ENCODE measurements at places on chromosomes 3 and 15.

DNA sequence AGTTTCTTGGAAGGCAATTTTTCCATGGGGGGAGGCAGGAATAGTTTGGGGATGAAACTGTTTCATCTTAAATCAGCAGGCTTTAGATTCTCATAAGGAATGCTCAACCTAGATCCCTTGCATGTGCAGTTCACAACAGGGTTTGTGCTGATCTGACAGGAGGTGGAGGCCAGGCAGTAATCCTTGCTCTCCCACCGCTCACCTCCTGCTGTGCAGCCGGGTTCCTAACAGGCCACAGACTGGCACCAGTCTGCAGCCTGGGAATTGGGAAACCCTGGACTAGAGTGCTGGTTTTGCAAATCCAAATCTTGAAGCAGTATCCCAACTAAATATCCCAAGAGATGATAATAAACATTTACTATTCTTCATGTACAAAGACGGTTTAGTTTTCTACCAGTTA lies 256.3 kb upstream of the TMCO5A start:
- no peak for DNase-seq

DNA sequence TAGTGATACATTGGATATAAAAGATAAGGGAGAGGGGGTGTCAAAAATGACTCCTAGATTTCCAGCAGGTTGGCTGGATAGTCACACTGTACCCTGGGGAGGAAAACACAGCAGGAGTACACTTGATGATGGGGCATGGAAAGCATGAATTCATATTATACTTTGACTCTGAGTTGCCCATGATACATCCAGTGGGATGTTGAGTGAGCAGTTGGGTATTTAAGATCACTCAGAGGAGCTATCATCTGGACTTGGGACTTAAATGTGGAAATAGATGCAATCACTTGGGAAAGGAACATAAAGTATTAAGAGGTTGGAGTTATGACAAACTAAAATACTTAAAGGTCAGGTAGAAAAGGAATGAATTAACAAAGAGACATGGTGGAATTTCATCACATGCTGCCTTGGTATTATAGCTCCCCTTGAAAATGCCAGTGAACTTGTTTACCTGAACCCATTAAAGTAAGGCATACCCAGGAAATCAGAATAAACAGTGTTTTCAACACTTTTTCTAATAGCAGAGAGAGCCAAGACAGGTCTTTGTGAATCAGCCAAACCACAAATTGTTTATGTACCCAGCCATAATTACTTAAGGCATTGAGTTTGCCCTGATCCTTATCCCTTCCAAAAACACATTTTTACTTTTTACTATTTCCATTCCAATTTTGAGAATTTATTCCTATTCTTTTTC lies 49.9 kb upstream of the ABI3BP start:
- DNase-seq = no peak

GRCh38 chr3:41224120-41224806 lies 25.0 kb downstream of the CTNNB1 start:
- DNase-seq = no peak

- no peak for DNase-seq
Observed at GRCh38 chr3:134910026-134910425, 115.0 kb downstream of the EPHB1 start.

DNA sequence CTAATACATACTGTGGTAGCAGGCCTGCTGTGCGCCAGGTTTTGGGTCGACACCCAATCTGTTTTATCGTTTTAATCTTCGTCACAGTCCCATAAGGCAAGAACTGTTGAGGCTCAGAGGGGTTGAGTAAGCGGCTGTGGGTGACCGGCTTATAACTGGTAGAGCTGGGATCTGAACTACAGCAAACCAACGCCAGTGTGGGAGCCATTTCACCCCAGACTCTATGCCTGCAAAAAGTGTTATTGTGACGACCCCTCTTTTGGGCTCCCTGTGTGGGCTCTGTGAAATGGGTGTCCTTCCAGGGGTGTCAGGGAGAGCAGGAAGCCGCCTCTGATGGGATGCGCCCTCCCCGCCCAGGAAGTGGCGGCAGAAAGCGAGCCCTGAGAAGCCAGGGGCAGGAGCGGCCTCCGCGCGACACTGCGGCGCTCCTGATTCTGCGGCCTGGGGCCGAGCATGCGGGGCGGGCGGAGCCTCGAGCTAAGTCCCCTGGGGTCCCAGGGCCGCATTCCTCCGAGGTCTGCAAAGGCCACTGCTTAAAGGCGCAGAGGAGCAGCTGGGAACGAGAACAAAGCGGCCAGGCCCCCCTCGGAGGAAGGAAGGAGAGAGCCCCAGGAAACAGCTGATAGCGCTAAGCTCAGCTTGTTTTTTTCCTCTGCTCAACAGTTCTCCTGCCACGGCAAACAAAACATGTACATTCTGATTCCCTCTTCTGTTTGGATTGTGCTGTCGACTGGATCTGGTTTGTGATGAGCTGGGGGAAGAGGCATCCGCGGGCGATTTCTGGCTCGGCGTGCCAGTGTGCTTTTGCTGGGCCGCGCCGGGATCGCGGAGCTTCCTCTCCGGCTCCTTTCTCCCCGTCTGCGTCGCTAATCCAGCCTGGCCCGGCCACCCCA lies 33.9 kb downstream of the GRK7 start:
- DNase-seq = no peak

- DNase-seq = no peak
Observed at GRCh38 chr3:184500344-184500923, 61.2 kb upstream of the EPHB3 start.

DNA sequence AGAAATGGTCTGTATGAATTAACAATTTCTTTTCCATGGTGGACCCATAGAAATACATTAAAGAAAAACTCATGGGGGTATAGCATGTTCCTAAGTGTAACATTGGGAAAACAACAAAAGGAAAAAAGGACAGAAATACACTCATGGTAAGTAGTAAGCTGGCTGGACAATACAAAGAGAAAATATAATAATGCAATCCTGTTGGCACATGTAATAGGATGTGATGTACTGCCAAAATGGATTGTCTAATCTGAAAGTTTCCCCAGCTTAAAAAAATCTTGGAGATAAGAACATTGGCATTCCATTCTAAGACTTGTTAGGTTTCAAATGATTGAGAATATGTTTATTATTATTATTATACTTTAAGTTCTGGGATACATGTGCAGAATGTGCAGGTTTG lies 128.1 kb downstream of the MBNL1 start:
- DNase-seq = no peak

Data from NCI-H1436 (cell line).